NCI-H1436 (cell line): ENCODE measurements at places on chromosomes 3 and 15.

DNA sequence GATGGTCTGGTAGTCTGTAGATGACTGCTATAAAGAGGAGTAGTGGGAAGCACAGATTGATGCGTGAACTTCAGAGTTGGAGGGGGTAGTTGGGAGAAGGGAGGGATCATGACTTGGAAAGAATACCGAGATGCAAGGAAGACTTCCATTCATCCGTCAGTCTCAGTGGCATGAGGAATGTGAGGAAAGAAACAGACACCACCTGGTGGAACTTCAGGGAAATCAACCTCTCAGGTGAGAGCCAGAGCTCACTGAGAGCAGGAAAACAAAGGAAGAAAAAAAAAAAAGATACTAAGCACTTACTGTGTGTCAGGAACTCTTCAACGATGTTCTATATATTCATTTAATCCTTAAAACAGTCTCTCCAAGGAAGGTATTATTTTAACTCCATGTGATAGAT, 172.4 kb downstream of the OXSM start:
- no peak for DNase-seq

- DNase-seq: no peak
Observed at GRCh38 chr3:101865751-101866509, 16.6 kb downstream of the NFKBIZ start.

DNA sequence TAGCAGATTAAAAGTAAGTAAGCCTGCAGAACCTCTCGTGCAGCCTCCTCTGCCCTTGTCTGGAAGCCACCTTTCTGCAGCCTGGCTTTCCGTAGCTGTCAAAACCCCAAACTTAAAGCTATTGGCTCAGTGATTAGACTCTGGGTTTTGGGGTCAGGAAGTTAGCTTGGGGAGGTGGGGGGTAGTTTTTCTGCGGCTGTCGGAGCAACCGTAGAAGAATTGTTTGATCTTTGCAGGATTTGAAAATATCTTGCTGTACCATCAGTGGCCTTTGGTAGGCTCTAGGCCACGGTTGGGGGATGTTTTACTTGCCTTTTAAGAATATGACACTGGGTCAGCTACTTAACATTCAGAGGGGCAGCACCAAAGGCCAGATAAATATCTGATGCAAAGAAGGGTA, 88.4 kb upstream of the RASGRP1 start:
- no peak for DNase-seq

DNA sequence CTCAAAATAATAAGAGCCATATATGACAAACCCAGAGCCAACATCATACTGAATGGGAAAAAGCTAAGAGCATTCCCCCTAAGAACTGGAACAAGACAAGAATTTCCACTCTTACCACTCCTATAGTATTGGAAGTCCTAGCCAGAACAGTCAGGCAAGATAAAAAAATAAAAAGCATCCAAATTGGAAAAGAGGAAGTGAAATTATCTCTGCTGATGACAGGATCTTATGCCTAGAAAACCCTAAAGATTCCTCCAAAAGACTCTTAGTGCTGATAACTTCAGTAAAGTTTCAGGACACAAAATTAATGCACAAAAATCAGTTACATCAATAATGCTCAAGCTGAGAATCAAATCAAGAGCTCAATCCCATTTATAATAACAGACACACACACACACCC, 45.9 kb upstream of the SLC2A2 start:
- DNase-seq: no peak

GRCh38 chr3:72380193-72380592, 468.1 kb downstream of the SHQ1 start:
- DNase-seq: no peak
